ENCODE measurements at places on chromosomes 2 and 18.

DNA sequence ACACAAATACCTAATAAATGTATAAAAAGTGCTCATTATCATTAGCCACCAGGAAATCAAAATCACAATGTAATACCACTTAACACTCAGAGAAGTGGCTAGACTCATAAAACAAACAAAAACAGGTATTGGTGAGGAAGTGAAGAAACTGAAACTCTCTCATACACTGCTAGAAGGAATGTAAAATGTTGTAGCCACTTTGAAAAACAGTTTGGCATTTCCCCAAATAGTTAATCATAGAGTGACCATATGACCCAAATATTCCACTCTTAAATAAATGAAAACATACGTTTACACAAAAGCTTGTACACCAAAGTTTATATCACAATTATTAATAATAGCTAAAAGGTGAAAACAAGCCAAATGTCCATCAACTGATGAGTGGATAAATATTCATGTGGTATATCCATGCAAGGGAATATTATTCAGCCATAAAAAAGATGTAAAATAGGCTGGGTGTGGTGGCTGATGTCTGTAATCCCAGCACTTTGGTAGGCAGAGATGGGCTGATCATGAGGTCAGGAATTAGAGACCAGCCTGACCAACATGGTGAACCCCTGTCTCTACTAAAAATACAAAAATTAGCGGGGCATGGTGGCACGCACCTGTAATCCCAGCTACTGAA, 86.2 kb upstream of the COL5A2 start:
- DNase-seq = no peak

DNA sequence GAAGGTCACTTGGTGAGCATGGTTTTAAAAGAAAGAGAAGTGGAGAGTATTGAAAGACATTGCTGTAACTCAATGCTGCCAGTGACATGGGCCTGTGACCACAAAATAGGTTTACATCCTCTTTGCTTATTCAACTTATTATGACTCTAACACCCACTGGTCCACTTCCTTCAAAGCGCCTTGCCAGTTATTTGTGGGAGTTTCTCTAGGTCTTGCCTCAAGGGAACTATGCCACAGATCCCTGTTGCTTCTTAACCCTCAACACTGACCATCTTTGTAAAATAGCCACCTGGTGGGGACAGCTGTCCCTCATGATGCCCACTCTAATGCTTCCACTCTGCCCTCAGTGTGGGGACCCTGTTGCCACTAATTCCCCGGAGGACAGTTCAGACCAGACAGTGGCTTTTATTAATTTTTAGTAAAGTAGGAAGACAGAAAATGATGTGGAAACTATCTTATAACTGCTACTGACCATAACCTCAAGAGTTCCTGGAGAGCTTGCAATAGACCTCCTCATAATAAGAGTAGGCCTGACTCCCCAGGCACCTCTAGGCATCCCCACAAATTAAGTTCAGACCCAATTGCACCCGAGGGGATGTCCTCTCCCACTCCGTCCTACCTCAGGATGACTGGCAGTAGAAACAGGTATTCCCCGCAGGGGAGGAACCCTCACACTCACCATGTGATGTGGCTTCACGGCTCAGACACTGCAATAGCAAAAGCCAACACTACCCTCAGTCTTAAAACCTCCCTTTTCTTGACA, 31.3 kb upstream of the SLC25A52 start:
- no peak for DNase-seq

GRCh38 chr2:64317707-64318475, 136.1 kb upstream of the LGALSL start:
- DNase-seq = no peak

DNA sequence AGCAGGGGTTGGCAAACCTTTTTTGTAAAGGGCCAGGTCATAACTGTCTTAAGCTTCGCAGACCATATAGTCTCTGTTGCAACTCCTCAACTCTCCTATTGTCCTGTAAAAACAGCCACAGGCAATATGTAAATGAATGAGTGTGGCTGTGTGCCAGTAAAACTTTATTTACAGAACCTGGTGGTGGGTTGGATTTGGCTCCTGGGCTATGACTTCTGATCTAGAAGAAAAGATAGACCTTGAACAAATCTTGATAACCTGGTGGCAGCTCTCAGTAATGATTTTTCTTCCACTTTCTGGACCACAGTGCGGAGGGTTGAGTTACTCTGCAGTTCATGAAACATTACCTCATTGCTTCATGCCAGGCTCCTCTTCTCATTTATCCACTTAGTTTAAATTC, 139.3 kb downstream of the MYCN start:
- DNase-seq = no peak

DNA sequence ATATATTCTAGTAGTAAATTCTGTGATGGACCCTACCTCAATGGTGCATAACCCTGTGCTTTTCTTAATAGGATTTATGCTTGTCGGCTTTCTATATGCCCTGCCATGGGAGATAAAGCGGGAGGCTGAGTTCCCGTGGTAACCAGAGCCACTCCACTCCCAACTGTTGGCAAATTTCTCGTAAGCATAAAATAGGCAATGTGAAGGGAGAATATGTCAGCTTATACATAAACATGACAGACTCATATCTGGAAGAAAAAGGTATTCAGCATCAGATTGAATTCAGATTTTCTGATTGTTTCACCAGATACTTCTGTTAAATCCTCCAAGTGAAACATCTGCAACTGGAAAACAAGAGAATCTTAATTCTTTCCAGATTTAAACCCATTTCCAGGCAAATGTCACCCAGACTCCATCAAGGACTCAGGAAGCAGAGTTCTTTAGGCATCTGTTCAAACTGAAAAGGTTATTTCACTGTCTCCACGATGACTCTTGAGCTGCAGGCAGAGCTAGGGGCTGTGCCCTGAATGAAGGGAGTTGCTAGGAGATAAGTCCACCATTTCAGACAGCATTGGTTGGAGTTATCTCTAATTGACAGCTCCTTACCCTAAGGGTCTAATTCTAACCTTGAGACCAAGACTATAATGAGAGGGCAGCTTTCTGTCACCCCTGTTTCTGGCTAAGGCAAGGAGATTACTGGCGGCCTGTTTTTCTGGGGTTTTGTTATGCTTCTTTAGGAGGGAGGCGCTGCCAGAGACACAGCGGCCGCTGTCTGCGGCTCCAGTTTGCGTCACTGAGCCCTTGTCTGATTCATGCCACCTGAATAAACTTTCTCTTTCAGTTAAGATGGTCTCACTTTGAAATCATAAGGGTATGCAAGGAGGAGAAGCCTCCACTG, 381.3 kb downstream of the SOX11 start:
- no peak for DNase-seq

All from stimulated activated CD4-positive, alpha-beta T cell treated with anti-CD3 and anti-CD28 coated beads, Interleukin-4, amount 100 ng/mL, for 1 hour (primary cell).